Brain pericyte (primary cell): ENCODE measurements at places on chromosomes 4 and X.

DNA sequence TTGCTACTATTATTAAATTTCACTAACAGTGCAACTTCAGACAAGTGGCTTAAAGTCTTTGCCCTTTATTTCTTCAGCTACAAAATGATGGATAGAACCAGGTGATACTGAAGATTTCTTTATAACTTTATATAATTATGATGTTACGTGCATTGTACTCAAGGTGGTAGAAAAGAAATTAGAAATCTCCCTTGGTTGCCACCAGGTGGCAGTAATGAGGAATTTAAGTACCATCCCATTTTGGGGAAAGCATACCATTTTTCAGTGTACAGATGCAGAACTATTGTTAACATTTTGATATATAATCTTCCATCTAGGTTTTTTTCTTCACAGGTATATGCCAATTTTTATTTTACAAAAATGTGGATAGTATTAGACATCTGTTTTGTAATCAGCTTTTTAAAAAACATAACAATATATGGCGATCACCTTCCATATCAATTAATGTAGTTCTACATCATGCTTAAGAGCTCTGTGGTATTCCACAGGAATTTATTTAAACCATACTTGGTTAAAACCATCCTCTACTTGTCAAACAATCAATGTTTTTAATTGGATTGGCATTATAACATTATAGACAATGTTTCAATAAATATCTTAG lies 37.7 kb upstream of the RAB33B start:
- no peak for DNase-seq

- no peak for DNase-seq
Observed at GRCh38 chrX:56726605-56727004, 2.4 kb upstream of the NBDY start.

GRCh38 chr4:31291238-31291637 lies 571.1 kb downstream of the PCDH7 start:
- DNase-seq: no peak

GRCh38 chr4:154485127-154485773 lies 6.3 kb downstream of the DCHS2 start:
- no peak for DNase-seq

- DNase-seq: no peak
Observed at GRCh38 chr4:77801260-77801608, 17.9 kb downstream of the CNOT6L start.

DNA sequence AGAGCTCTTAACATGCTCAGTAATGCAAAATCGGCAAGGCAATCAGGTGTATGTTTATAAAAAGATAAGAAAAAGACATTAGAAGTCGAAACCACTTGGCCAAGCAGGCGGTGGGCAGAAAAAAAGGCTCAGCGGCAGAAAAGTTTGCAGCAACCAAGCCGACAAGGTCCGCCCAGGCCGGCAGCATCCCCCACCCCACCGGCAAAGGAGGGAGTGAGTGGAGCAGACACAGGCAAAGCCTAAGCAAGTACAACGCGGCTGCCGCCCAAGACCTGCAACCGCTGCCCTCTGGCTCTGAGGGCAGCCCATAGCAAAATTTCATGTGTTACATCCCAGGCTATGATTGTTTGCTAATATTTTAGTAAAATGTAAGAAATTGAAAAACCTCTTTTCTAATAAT lies 125.4 kb upstream of the ZCCHC13 start:
- DNase-seq: no peak

DNA sequence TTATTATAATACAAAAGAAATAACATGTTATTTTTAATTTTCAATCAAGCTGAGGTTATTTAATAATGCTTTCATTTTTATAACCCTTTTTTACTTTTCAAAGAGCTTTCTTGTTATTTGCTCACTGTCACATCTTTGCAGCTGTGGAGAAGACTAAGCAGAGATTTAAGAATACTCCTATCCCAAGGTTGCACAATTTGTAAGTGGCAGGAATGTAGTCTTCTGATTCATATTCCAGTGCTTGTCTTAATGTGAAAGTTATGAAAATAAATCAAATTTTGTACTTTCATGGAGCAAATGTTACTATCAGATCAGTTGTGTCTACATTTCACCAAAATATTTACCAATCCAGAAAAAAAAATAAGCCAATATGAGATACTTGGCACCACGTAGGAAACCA lies 86.6 kb downstream of the DDIT4L start:
- DNase-seq: no peak

GRCh38 chr4:89344571-89344970 lies 37.0 kb upstream of the GPRIN3 start:
- DNase-seq: no peak
